ENCODE measurements at places on chromosomes 13 and 19.

DNA sequence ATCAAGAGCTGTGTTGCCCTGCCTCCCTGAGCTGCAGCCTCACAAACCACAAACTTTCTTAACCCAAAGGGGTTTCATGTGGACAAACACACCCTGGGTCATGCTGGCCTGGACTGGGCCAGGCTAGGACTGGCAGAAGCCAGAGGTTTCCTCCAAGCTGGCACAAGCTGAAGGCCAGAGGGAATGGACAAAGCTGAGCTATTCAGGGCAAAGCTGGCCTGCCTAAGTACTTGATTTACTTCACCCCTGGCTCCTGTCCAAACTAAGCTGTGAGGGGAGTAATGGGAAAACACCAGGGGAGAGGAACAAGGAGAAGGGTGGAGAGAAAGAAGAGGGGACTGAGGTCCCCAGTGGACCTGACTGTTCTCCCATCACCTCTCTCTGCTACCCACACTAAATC lies 6.2 kb downstream of the CPAMD8 start:
- DNase-seq = no peak

DNA sequence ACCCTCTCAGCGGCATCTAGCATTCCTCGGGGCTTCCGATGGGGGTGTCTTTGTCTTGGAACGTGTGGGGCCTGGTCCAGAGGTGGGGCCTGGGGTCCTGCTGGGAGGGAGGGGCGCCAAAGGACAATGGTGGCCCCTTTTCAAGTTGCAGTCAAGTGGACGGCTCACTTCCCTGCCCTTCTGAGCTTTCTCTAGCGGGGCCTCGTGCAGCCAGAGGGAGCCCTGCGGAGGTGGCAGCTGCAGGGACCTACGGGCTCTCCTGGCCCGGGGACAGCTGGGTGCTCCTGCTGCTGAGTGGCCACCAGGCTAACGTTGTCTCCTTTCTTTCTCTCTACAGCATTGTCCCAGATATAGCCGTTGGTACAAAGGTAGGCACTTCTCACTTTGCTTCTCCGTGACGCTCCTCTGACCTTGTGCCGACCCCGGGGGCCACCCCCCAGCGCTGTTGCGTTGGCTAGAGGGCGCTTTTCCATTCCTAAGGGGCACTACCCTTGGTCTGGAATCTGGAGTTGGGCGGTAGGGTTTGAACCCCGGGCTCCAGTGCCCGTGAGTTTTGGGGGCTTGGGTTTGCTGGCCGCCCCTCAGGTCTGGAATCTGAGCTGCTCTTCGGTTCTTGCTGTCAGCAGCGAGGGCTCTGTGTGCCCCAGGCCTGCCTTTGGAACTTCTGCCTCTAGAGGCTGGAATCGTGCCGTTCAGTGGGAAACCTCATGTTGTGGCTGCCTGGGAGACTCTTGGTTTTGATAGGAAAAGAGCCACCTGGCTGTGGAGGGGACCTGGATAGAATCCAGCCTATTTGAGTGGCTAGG lies 2.0 kb downstream of the PTBP1 start:
- DNase-seq = no peak

GRCh38 chr19:17309965-17310461 lies 650 bp downstream of the DDA1 start:
- no peak for DNase-seq

- DNase-seq = no peak
Measured at GRCh38 chr13:110442930-110443621, 118.4 kb downstream of the RAB20 start.

DNA sequence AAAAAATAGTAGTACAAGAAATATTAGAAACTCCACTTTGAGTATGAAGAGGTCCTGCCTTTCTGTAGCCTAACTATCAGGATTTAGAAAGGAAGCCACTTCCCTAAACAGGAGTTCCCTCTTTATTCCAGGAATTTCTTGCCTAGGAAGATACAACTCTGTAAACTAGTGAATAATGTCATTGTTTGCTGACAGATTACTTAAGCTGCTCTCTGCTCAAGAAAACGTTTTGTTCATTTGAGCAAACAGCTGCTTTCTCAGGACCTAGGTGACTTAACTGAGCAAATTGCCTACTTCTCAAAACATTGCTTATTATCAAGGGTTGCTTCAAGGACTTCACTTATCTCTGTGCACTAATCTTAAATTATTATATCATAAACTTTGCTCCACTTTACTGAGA lies 1419.4 kb upstream of the SLC10A2 start:
- no peak for DNase-seq

Measured in stimulated activated CD4-positive, alpha-beta T cell treated with anti-CD3 and anti-CD28 coated beads, Interleukin-1b, Interleukin-23, amount 100 ng/mL, for 1 hour (primary cell).